Ovary (tissue), 10 donors: ENCODE measurements at places on chromosomes 1 and 21. TPM values are rescaled to one million over a fixed set of nuclear protein-coding genes. Genes with fewer than 3 reads are reported as not detected.
A peak's percentile ranks its signal among the peaks of the same experiment; 100 is the strongest.

Gene NVL
- 19.0 TPM for total RNA-seq

- peak; percentile 56 for DNase-seq
Measured at GRCh38 chr1:9687874-9688582, 36.5 kb downstream of the PIK3CD start.

DNA sequence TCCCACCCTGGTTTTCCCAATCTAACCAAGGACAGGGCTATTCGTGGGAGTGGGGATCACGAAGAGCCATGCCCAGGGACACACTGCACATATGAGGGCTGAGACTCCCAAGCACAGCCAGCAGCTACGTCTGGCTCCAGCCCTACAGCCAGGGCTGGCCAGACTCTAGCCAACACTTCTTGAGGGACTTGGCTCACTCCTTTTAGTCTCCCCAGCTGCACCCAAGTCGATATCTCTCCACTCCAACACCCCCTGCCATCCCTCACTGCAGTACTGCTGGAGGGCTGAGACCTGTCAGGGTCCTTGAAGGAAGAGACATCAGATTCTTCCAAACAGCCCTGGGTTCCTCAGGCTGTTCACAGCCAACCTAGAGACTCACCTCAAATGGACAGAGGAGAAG is 62.6 kb downstream of the CD46 start:
- no peak for DNase-seq

GRCh38 chr1:65006806-65007205 is 40.5 kb upstream of the JAK1 start:
- DNase-seq: no peak

DNA sequence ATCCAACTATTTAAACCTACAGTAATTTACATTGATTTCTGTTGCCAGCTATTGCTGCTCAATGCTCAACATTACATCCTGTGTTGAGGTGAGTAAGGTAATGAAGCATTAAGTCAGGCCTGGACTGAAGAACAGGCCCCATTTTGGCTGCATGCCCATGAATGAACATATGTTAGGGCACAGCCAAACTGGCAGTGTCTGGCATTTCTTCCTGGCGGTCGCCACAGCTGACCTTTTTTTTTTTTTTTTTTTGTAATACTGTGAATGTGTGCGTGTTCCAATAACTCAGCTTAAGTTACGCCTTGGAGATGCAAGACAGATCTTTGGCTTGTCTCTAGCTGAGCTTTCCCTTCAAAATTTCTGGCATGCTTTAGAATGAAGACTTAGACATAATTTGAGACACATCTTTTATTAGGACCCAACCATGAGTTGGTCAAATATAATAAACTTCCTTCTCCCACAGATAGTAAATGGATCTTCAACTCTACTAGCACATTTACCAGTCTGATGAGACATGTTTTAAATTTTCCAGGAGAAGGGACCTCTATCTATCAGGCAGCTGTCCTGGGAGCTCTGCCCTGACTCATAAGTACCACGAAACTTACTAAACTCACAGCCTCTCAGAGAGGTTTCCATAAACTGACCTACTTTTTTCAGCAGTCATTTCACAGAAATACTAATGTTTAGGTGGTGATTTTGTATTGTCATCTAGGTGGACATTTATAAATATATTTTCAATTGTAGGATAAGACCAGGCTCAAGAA is 341.1 kb upstream of the RUNX1 start:
- no peak for DNase-seq

DNA sequence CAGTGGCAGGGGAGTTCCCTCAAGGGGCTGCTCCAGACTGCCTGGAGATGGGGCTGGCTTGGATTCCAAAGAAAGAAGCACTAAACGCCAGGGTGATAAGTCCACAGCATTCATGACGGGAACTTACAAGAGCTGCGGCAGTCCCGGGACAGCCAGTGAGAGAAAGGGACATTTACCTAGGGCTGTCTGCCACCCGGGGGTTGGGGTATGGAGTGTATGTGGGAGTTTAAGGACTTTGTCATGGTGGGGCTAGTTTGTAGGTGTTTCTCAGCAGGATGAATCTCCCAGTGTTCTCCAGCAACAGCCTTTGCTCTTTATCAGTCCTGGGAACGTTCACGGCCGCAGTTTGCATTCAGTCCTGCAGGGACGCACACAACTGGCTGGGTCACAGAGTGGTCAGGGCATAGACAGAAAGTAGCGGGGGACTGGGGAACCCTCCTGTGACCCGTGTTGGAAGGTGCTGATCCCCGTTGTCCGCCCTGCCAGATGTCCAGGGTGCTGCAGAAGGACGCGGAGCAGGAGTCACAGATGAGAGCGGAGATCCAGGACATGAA is 41.4 kb upstream of the HMGN1 start:
- DNase-seq: no peak
